ENCODE measurements at places on chromosomes 2 and 18. TPM values are rescaled to one million over a fixed set of nuclear protein-coding genes. Genes with fewer than 3 reads are reported as not detected.

DNA sequence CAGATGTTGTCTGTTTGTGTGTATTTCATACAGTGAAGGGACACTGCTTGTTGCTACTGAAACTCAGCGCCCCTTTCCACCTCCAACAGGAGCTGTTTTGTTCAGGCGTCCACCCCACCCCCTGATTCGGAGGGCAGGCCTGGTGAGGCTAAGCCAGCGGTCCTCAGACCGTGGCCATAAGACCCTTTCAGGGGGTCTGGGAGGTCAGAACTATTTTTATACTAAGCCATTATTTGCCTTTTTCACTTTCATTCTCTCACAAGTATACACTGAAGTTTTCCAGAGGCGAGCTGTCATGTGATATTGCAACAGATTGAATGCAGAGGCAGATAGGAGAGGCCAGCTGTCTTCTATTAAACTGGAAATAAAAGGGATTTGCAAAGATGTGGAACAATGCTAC is 39.7 kb upstream of the IGFBP5 start:
- DNase-seq: peak; percentile 70
- H3K4me1 ChIP-seq: peaks cover 42% of the 10 kb centered on the region
- H3K27me3 ChIP-seq: 0 out of 2 replicates have a peak, but pooled peaks cover 4% of the 10 kb centered on the region
- H3K4me3 ChIP-seq: no peak overlapping the region
- no peaks in the 10 kb centered on the region for H3K36me3 ChIP-seq
- H3K27ac ChIP-seq: peak overlapping the region; percentile 97

DNA sequence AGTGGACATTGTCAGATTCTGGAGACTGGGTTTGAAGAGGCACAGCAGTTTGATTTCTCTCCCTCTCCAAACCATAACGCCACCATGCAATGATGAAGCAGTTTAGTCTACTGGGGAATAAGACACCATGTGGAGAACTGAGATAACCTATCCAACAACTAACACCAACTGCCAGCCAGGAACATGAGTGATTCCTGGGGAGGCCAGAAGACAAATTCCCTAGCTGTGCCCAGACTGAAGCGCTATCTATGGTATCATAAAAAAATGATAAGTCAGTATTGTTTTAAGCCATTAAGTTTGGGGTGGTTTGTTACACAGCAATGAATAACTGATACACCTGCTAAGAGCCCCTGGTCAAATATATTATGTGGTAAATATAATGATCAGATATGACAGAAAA is 129.3 kb downstream of the EXOC6B start:
- H3K27me3 ChIP-seq: no peaks in the 10 kb centered on the region
- no peak overlapping the region for H3K4me3 ChIP-seq
- DNase-seq: no peak

The MAPK4 gene
- polyA plus RNA-seq: 0.02 TPM

The LIMS3 gene
- 3.6 TPM for polyA plus RNA-seq

GRCh38 chr2:120775194-120775593 is 39.5 kb downstream of the GLI2 start:
- H3K4me1 ChIP-seq: peaks cover 38% of the 10 kb centered on the region
- no peak overlapping the region for H3K27ac ChIP-seq
- no peak for DNase-seq
- H3K27me3 ChIP-seq: no peaks in the 10 kb centered on the region
- H3K36me3 ChIP-seq: no peaks in the 10 kb centered on the region

DNA sequence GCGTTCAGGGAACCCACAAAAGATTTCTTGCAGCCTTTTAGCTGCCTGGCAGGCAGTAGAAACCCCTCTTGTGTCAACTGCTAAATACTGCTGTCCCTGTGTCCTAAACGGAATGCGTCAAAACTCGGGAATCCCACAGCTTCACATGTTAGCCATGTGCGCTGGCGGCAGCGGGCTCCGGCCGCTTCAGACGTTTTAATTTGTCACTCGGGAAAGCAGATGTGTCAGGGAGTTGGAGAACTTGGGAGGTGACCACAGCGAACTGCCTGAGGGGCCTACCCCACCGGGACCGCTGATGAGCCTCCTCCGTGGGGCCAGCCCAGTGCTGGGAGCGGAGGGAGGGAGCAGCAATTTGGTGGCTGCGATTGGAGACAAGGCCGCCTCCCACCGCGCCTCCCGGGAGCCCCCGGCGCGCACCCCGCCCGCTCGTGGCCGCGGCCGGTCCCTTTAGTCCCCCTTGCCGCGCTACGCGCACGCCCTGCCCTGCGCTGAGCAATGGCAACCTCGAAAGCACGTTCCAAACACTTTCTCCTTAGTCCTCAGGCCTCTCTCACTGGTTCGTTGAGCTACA is 146.1 kb upstream of the SATB2 start:
- H3K27me3 ChIP-seq: peaks cover 16% of the 10 kb centered on the region
- DNase-seq: peak; percentile 29
- H3K4me3 ChIP-seq: peak overlapping the region; percentile 26

- no peak overlapping the region for H3K27ac ChIP-seq
- no peaks in the 10 kb centered on the region for H3K36me3 ChIP-seq
- no peaks in the 10 kb centered on the region for H3K4me1 ChIP-seq
- DNase-seq: no peak
Measured at GRCh38 chr18:24979235-24979634, 372.7 kb downstream of the ZNF521 start.

The TYMS gene
- polyA plus RNA-seq: 92.1 TPM

DNA sequence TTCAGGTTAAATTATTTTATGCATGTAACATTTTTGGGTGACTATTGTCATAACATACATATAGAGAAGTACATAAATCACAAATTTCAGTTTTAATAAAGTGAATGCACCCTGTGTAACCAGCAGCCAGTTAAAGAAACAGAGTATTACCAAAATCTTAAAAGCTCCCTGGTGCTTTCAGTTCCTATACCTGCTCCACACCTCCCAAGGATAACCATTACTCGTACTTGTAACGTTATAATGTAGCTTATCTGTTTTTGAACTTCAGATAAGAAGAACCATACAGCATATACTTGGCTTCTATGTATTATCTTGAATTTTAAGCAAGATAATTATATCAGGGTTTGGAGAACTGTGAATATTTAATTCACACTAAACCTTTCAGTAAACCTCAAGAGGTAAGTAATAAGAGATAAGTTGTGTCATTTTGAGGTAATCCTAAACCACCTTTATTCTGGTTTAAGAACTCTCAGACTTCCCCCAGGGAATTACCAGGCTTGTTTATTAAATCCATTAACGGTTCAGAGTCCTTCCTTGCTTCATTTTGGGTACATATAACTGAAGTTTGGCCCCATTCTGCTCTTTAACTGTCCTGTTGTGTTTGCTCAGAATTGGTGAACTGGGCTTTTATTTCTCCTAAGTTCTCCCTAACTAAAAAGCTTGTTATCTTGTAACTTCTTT is 58.6 kb downstream of the LCLAT1 start:
- peaks cover 11% of the 10 kb centered on the region for H3K4me1 ChIP-seq
- no peak for DNase-seq
- no peak overlapping the region for H3K27ac ChIP-seq

The GPR55 gene
- polyA plus RNA-seq: not detected

DNA sequence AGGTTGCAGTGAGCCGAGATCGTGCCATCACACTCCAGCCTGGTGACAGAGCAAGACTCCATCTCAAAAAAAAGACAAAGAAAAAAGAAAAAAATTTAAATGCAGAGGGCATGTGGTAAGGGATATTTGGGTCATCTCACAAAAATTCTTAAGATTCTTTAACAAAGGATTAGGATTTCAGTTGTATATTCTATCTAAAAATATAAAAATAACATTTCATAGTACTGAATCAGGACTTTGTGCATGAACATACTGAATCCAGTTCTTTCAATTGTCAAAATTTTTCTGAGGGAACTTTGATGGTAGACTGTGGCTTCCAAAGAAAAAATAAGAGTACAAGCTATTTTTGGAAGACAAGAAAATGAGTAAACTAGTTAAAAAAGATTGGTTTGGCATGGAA is 6.5 kb upstream of the PPP3R1 start:
- DNase-seq: no peak
- H3K4me3 ChIP-seq: no peak overlapping the region
- peaks cover 4% of the 10 kb centered on the region for H3K4me1 ChIP-seq

The IL36G gene
- not detected for polyA plus RNA-seq

GRCh38 chr2:240931319-240931949 is 25.3 kb downstream of the CROCC2 start:
- H3K36me3 ChIP-seq: no peaks in the 10 kb centered on the region
- H3K4me3 ChIP-seq: no peak overlapping the region
- peak; percentile 11 for DNase-seq
- H3K4me1 ChIP-seq: no peaks in the 10 kb centered on the region
- H3K27me3 ChIP-seq: no peaks in the 10 kb centered on the region
- H3K27ac ChIP-seq: no peak overlapping the region

DNA sequence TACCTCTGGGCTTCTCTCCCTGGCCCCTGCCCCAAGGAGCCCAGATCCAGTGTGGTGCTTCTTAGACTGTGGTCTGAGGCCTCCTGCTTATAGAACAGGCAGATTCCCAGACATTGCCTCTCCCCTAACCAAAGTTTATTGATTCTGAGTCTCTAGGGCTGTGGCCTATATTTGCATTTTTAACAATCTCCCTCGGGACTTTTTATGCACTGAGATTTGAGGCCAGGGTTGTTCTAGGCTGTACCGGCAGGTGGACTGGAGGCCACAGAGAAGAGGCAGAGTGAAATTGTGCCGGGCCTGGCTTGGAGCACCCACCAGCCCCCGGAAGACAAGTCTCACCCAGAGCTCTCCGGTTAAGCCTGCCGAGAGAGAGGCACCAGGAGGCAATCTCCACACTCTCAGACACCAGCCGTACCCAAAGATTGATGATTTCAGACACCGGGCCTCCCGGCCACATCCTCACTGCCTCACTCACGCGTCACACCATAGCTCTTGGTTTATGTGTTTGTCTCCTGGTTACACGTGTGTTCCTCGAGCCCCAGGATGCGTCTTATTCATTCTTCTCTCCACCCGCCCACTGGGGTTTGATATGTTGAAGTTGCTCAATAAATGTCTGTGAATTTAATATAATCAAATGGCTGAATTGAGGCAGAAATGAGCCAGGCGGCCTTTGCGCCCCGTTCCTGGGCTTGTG is 203.7 kb downstream of the KLHL29 start:
- no peaks in the 10 kb centered on the region for H3K27me3 ChIP-seq
- no peak overlapping the region for H3K27ac ChIP-seq
- no peak for DNase-seq
- no peak overlapping the region for H3K4me3 ChIP-seq

GRCh38 chr2:64359892-64360657 is 93.9 kb upstream of the LGALSL start:
- peak overlapping the region; percentile 49 for H3K27ac ChIP-seq
- H3K4me3 ChIP-seq: no peak overlapping the region
- H3K36me3 ChIP-seq: no peaks in the 10 kb centered on the region
- no peak for DNase-seq
- H3K27me3 ChIP-seq: no peaks in the 10 kb centered on the region

DNA sequence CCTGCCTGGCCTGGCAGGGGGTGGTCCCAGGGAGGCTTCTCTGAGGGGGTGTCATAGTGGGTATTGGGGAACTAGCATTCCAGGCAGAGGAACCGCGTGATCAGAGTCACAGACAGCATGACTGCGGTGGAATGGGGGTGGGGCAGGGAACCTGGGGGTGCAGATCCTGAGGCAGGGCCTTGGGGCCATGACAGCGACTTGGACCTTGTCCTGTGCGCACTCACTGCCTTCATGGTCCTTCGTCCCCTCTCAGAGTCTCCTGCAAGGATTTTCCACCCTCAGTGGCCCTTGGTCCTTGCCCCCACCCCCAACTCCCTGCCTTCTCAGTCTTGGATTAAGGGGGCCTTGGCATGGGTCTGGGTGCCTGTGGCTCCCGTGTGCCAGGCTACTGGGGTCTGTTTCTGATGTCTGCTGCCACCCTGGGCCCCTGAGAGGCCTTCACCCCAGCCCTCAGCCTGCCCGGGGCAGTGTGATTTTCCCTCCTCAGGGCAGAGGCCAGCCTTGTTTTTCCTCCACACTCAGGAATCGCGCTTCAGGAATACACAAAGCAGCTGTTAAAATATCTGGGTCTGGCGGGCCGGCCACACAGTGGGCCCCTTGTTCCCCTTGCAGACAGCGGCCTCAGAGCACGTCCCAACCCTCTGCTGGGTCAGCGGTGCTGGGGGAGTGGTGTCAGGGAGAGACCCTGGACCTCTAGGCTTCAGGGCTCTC is 51.6 kb downstream of the GLI2 start:
- H3K27me3 ChIP-seq: no peaks in the 10 kb centered on the region
- H3K4me1 ChIP-seq: peaks cover 7% of the 10 kb centered on the region
- no peak for DNase-seq
- H3K4me3 ChIP-seq: no peak overlapping the region

The STPG4 gene
- 0.20 TPM for polyA plus RNA-seq

DNA sequence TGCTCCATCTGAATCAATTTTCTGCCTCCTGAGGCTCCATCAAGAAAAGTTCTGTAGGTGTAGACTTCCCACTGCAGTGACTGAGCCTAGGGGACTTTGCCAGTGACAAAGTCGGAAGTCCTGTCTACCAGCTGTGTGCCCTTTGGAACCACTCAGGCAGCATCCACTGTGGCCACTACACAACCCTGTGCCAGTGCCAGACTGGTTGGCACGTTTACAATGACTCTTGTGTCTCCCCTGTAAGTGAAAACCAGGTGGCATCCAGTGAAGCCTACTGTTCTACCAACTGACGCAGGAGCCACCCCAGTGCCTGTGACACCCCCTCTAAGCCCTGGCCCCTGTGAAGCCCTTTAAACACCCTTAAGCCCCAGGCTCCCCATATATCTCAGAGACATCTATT is 132.1 kb upstream of the SERPINE2 start:
- no peak overlapping the region for H3K27ac ChIP-seq
- no peaks in the 10 kb centered on the region for H3K36me3 ChIP-seq
- no peak for DNase-seq
- H3K27me3 ChIP-seq: no peaks in the 10 kb centered on the region
- H3K4me3 ChIP-seq: no peak overlapping the region
- H3K4me1 ChIP-seq: no peaks in the 10 kb centered on the region

The C2orf72 gene
- polyA plus RNA-seq: 0.32 TPM

DNA sequence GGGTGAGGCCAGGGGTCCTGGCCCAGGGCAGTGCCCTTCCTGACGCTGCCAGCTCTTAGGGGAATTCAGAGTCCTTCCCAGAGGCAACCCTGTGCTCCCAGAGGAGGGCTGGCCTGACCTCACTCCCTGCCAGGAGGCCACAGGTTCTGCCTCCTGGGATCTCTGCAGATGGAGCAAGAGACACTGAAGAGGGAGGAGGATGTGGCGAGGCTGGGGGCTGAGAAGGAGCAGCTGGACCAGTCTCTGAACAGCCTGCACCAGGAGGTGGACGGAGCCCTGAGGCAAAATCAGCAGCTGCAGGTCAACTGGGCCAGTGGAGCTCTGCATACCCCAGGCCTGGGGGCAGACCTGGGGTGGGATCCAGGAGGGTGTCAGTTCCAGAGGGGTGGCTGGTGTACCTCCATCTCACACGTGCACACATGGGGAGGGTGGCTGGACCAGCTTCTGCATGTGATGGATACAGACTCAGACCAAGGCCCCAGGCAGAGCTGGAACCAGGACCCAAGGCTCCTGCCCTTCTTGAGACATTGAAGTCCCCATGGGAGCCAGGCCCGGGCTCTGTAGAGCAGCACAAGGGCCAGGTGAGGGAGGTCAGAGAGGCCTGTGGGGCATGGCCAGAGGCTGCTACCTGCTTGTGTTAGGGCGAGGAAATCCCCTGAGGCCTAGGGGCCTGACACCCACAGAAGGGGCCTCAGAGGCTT is 9.7 kb upstream of the SNED1 start:
- no peak overlapping the region for H3K4me3 ChIP-seq
- no peak for DNase-seq
- no peak overlapping the region for H3K27ac ChIP-seq
- H3K36me3 ChIP-seq: no peaks in the 10 kb centered on the region
- no peaks in the 10 kb centered on the region for H3K27me3 ChIP-seq

All from SK-N-SH (cell line).